ENCODE measurements at places on chromosomes 12 and 14. TPM values are rescaled to one million over a fixed set of nuclear protein-coding genes. Genes with fewer than 3 reads are reported as not detected.
A peak's percentile ranks its signal among the peaks of the same experiment; 100 is the strongest.

DNA sequence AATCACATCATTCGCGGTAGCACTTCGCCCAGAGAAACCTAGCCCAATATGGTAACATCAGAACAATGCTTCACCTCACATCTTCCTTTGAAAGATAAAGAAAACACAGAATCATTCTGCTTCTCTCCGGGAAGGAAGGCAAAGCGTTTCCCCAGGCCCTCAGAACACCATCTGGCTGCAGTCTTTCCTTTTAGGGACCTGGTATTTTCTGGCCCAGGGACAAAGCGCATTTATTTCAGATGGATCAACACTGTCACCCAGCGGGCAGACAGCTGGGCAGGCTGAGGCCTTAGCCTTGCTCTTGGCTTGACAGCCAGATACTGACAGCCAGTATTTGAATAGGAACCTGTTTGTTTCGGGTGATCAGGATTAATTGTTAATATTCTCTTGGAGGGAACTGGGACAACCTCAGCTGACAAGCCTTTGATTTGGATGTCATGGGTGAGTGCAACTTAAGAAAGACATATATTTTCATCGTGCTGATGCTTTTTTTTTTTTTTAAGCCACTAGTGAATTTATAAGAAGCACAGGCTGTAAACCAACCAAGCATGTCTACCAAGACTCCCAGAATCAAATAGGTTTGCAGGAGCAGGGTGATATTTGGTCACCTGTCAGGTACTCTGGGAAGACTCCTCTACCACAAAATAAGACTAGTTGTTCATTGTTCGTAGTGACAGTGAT, 118.9 kb downstream of the VEZT start:
- no peak overlapping the region for H3K4me3 ChIP-seq
- H3K27ac ChIP-seq, result no peak overlapping the region
- H3K27me3 ChIP-seq, result no peaks in the 10 kb centered on the region
- no peak for DNase-seq
- H3K4me1 ChIP-seq, result peaks cover 2% of the 10 kb centered on the region
- no peaks in the 10 kb centered on the region for H3K36me3 ChIP-seq

- peaks cover 53% of the 10 kb centered on the region for H3K36me3 ChIP-seq
- no peak for DNase-seq
- no peaks in the 10 kb centered on the region for H3K27me3 ChIP-seq
- peaks cover 31% of the 10 kb centered on the region for H3K4me1 ChIP-seq
- H3K4me3 ChIP-seq, result no peak overlapping the region
Observed at GRCh38 chr14:50018201-50018932, 98.0 kb downstream of the VCPKMT start.

GRCh38 chr14:55625481-55625880, 45.5 kb downstream of the KTN1 start:
- H3K4me3 ChIP-seq, result no peak overlapping the region
- peaks cover 66% of the 10 kb centered on the region for H3K36me3 ChIP-seq
- no peak overlapping the region for H3K27ac ChIP-seq
- H3K27me3 ChIP-seq, result no peaks in the 10 kb centered on the region

DNA sequence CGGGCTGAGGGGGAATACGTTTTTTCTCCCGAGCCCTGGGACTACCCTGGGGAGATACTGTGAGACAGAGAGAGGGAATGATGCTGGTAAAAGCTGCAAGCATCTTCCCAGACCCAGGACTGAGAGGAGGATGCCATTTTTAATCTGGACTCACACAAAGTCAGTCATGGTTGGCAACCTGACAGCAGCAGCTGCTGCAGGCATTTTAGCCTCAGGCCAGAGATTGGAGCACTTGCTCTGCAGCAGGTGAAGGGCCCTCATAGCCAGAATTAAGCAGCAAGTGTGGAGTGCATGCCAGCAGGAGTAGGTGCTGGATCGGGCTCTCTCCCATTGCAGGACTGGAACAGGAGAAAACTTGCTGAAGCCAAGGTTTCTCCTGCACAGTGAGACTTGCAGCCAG, 361.1 kb upstream of the CLEC14A start:
- no peak overlapping the region for H3K27ac ChIP-seq
- H3K27me3 ChIP-seq, result no peaks in the 10 kb centered on the region
- H3K36me3 ChIP-seq, result no peaks in the 10 kb centered on the region
- H3K4me3 ChIP-seq, result no peak overlapping the region
- DNase-seq, result no peak

DNA sequence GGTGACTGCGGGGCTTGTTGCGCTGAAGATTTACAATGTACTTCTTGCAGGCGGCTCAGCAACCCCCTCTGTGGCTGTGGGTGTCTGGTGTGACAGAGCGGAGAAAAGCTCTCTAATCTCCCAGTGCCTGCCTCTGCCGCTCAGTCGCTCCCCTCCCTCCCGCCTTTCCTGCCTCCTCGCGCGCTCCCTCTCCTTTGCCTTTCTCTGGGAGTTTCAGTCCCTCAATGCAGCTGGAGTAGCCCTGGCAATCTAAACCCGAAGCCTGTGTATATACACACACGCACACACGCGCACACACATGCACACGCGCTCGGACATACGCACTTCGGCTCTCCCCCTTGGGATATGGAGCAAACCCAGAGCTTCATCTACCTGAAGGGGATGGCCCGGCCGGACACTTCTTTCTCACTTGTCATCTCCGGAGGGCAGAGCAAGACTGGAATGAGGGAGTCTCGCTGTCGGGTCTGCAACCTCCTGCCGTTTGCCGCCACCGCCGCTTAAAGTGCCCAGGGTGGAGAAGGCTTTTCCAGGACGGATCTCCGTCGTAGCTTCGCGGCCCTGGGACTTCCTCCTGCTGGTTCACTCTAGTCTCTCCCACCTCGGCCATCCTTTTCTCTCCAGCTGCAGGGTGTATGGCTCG, 599 bp upstream of the TRHDE start:
- no peaks in the 10 kb centered on the region for H3K36me3 ChIP-seq
- no peaks in the 10 kb centered on the region for H3K4me1 ChIP-seq
- peaks cover 53% of the 10 kb centered on the region for H3K27me3 ChIP-seq
- peak overlapping the region; percentile 39 for H3K4me3 ChIP-seq
- no peak for DNase-seq

GRCh38 chr12:93341409-93342049, 36.2 kb upstream of the NUDT4 start:
- DNase-seq, result no peak
- H3K4me3 ChIP-seq, result no peak overlapping the region
- no peaks in the 10 kb centered on the region for H3K36me3 ChIP-seq
- H3K27ac ChIP-seq, result no peak overlapping the region
- peaks cover 5% of the 10 kb centered on the region for H3K27me3 ChIP-seq
- no peaks in the 10 kb centered on the region for H3K4me1 ChIP-seq

- H3K27me3 ChIP-seq, result peaks cover 4% of the 10 kb centered on the region
- no peak for DNase-seq
- H3K36me3 ChIP-seq, result no peaks in the 10 kb centered on the region
- H3K4me3 ChIP-seq, result no peak overlapping the region
- H3K27ac ChIP-seq, result no peak overlapping the region
Observed at GRCh38 chr12:68984796-68985573, 52.0 kb upstream of the CPM start.

- H3K27ac ChIP-seq, result no peak overlapping the region
- H3K27me3 ChIP-seq, result no peaks in the 10 kb centered on the region
- no peak overlapping the region for H3K4me3 ChIP-seq
- no peaks in the 10 kb centered on the region for H3K4me1 ChIP-seq
- H3K36me3 ChIP-seq, result peaks cover 58% of the 10 kb centered on the region
Observed at GRCh38 chr12:50477241-50477832, 27.4 kb upstream of the DIP2B start.

- H3K4me3 ChIP-seq, result peak overlapping the region; percentile 84
- no peaks in the 10 kb centered on the region for H3K27me3 ChIP-seq
- peak; percentile 68 for DNase-seq
- H3K4me1 ChIP-seq, result peaks cover 41% of the 10 kb centered on the region
- peaks cover 12% of the 10 kb centered on the region for H3K36me3 ChIP-seq
- peak overlapping the region; percentile 92 for H3K27ac ChIP-seq
Observed at GRCh38 chr12:132489078-132489601, 811 bp upstream of the FBRSL1 start.

GRCh38 chr14:79708426-79709388, 502.6 kb downstream of the DIO2 start:
- DNase-seq, result no peak
- H3K4me1 ChIP-seq, result no peaks in the 10 kb centered on the region
- no peak overlapping the region for H3K27ac ChIP-seq

DNA sequence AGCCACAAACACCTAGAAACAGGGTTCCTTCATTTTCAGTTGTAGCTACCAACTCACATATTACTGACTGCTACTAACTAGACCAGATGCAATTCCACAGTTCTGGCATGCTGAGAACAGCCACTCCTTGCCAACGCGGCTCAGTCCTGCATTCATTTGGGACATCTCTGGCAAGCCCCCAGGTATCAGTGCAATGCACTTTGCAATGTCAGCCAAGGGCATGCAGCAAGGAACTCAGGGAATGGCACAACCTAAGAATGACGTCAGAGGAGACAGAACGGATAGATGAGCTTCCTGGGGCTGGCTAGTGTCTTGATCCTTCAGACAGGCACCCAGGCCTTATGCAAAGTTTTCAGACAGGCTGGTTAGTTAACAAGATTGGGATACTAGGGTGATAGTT, 29.6 kb downstream of the MAP3K9 start:
- no peak for DNase-seq
- no peak overlapping the region for H3K4me3 ChIP-seq
- H3K27ac ChIP-seq, result no peak overlapping the region
- H3K4me1 ChIP-seq, result peaks cover 8% of the 10 kb centered on the region

DNA sequence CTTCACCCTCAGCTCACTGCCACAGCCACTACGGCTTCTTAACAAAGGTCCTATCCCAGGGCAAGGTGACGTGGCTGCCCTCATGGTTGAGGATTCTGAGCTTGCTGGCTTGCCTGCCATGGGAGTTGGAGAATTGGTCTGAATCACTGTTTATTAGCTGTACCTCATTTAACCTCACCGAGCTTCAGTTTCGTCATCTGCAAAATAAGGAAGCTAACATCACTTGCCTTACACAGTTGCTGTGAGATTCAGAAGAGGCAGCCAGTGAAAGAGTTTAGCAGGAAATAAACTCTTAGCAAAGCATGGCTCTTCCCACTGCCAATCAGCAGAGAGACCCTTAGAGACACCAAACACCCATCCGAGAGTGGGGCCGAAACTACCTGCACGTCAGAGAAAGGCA, 90.1 kb upstream of the KCNA1 start:
- H3K27me3 ChIP-seq, result no peaks in the 10 kb centered on the region
- no peak for DNase-seq
- H3K27ac ChIP-seq, result no peak overlapping the region

- no peak overlapping the region for H3K4me3 ChIP-seq
- H3K4me1 ChIP-seq, result no peaks in the 10 kb centered on the region
- H3K27me3 ChIP-seq, result peaks cover 19% of the 10 kb centered on the region
Observed at GRCh38 chr14:36672095-36672494, 10.4 kb downstream of the PAX9 start.

DNA sequence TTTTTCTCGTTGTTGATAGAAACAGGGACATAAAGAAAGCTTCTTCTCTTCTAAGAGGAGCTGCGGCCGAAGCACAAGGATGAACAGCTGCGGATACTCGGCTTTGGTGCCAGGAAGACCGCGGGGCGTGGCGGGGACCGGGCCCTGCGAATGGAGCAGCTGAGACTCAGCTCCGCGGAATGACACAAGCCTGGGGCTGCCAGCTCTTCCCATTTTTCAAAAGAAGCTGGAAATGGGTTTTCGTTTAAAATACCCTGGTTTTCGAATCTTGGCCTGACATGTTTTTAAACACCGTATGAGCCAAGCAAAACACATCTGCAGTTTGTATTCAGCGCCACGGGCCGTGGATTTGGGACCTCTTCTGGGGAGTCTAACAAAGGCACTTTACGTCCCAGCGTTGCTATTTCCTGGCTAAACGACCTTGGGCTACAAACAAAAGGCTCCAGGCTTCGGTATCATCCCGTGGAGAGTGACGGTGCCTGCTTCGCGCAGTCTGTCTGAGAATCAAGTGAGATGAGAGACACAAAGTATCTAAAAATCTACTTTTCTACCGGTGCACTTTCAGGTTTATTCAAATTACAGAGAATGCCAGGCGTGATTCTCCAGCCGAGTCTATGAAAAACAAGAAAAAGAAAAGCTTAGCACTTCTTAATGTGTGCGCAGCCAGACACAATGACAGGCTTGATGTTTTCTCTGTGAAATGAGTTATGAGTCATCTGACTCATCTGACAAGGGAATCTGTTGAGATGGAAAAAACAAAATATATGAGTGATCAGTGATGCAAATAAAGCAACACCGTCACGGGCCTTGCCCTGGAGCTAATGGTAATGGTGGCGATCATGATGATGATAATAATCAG, 114.0 kb upstream of the TMEM132D start:
- no peak overlapping the region for H3K4me3 ChIP-seq
- H3K27me3 ChIP-seq, result no peaks in the 10 kb centered on the region
- no peak overlapping the region for H3K27ac ChIP-seq
- H3K4me1 ChIP-seq, result no peaks in the 10 kb centered on the region
- H3K36me3 ChIP-seq, result no peaks in the 10 kb centered on the region

DNA sequence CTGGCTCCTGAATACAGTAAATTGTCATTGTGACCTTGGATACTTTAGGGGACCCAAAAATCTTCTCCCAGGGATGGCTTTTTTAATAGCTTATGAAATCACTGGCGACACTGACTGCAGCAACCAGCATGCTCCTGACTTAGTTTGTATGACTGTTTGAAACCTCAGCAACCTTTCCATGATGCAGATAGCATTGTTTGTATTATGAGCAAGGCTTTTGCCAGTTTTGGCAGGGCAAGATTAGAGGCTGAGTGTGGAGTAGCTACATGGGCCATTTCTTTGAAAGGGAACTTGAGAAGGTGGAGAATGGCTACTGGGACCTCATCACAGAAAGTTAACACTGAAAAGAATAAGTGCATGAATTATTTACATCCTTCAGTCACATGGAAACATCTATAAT, 50.9 kb downstream of the SLC4A8 start:
- no peak overlapping the region for H3K27ac ChIP-seq
- peaks cover 3% of the 10 kb centered on the region for H3K36me3 ChIP-seq
- no peaks in the 10 kb centered on the region for H3K27me3 ChIP-seq
- DNase-seq, result no peak

GRCh38 chr12:93892423-93893268, 215.5 kb downstream of the CRADD start:
- peaks cover 17% of the 10 kb centered on the region for H3K4me1 ChIP-seq
- no peak overlapping the region for H3K4me3 ChIP-seq
- H3K36me3 ChIP-seq, result peaks cover 8% of the 10 kb centered on the region
- H3K27me3 ChIP-seq, result peaks cover 1% of the 10 kb centered on the region
- DNase-seq, result no peak
- H3K27ac ChIP-seq, result no peak overlapping the region

- H3K27ac ChIP-seq, result no peak overlapping the region
- H3K27me3 ChIP-seq, result peaks cover 12% of the 10 kb centered on the region
- no peak overlapping the region for H3K4me3 ChIP-seq
Observed at GRCh38 chr12:21672146-21672545, 14.5 kb upstream of the LDHB start.

The GPX2 gene
- not detected for total RNA-seq

The NDRG2 gene
- 1.1 TPM for total RNA-seq

The CD163 gene
- total RNA-seq, result not detected

The CISTR gene
- total RNA-seq, result not detected

The SDSL gene
- total RNA-seq, result 0.46 TPM

The FAM90A1 gene
- total RNA-seq, result 0.14 TPM
